ENCODE measurements at places on chromosomes 5 and 9. TPM values are rescaled to one million over a fixed set of nuclear protein-coding genes. Genes with fewer than 3 reads are reported as not detected.

GRCh38 chr5:173926359-173926758, 38.2 kb downstream of the CPEB4 start:
- no peak overlapping the region for H3K4me3 ChIP-seq
- DNase-seq: no peak
- peaks cover 25% of the 10 kb centered on the region for H3K4me1 ChIP-seq
- no peak overlapping the region for H3K27ac ChIP-seq
- no peaks in the 10 kb centered on the region for H3K27me3 ChIP-seq

DNA sequence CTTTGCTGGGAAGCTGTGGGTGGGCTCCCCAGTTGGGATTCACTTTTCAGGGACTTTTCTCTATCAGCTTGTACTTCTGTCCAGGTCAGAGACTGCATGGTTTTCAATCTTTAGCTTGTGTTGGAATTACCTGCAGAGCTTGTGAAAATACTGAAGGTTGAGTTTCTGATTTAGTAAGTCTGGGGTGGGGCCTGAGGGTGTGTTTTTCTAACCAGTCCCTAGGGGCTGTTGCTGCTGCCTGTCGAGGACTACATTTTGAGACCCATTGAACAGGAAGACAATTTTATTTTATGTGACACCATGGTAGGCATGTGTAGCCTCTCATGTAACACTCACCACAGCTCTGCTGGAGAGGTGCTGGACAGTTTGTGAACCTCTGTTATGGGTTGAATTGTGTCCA, 14.7 kb upstream of the MLANA start:
- H3K4me3 ChIP-seq: no peak overlapping the region
- H3K27ac ChIP-seq: peak overlapping the region; percentile 71
- no peaks in the 10 kb centered on the region for H3K36me3 ChIP-seq
- peaks cover 6% of the 10 kb centered on the region for H3K4me1 ChIP-seq

DNA sequence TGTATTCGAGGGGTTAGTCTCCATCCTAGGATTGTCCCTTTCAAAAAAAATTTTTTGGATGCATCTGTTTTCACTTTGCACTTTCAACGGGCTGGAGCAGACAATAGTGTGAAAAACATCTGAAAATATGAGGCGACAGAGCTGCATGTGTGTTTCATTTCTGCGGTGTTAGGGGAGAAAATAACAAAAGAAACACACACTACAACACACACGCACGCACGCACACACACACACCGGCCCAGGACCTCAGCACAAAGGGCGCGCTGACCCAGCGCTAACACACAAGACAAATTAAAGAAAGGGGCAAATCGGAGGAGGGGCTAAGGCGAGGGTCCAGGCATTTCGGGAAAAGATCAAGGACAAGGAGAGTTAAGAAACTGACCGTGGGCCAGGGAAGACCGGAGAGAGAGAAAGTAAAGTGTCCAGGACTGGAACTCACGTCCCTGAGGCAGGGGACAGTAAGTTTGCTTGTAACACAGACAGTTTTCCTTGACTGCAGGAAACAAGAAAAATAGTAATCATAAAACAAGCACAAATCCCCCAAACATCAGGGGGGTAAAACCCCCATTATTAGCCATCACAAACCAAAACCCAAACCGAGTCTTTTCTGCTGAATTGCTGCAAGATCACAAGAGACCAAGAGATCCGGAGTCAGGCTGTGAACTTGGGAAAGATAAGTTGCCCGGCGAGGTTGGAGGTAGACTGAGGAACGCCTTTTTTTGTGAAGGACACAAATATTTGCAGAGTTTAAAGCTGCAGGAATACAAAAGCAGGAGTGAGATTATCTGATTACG, 302.1 kb downstream of the PARP8 start:
- H3K27me3 ChIP-seq: peaks cover 92% of the 10 kb centered on the region
- H3K4me1 ChIP-seq: peaks cover 42% of the 10 kb centered on the region
- DNase-seq: no peak
- H3K36me3 ChIP-seq: no peaks in the 10 kb centered on the region
- no peak overlapping the region for H3K27ac ChIP-seq

GRCh38 chr5:132060501-132061161, at the start of gene IL3:
TSS of gene IL3 (plus strand) at chr5:132060655. CDS start at chr5:132060707, 52 bp downstream.
- no peak for DNase-seq
- no peaks in the 10 kb centered on the region for H3K36me3 ChIP-seq
- no peaks in the 10 kb centered on the region for H3K4me1 ChIP-seq
- no peaks in the 10 kb centered on the region for H3K27me3 ChIP-seq
- H3K27ac ChIP-seq: no peak within 1 kb of the TSS

- H3K4me3 ChIP-seq: no peak overlapping the region
- H3K27ac ChIP-seq: peak overlapping the region; percentile 28
- peaks cover 41% of the 10 kb centered on the region for H3K4me1 ChIP-seq
- H3K27me3 ChIP-seq: peaks cover 7% of the 10 kb centered on the region
- DNase-seq: no peak
Observed at GRCh38 chr5:148807851-148808250, 18.6 kb upstream of the ADRB2 start.

- H3K27ac ChIP-seq: no peak overlapping the region
- H3K36me3 ChIP-seq: no peaks in the 10 kb centered on the region
- peak overlapping the region; percentile 49 for H3K4me3 ChIP-seq
- DNase-seq: no peak
Observed at GRCh38 chr9:133477992-133478850, 678 bp downstream of the SLC2A6 start.

DNA sequence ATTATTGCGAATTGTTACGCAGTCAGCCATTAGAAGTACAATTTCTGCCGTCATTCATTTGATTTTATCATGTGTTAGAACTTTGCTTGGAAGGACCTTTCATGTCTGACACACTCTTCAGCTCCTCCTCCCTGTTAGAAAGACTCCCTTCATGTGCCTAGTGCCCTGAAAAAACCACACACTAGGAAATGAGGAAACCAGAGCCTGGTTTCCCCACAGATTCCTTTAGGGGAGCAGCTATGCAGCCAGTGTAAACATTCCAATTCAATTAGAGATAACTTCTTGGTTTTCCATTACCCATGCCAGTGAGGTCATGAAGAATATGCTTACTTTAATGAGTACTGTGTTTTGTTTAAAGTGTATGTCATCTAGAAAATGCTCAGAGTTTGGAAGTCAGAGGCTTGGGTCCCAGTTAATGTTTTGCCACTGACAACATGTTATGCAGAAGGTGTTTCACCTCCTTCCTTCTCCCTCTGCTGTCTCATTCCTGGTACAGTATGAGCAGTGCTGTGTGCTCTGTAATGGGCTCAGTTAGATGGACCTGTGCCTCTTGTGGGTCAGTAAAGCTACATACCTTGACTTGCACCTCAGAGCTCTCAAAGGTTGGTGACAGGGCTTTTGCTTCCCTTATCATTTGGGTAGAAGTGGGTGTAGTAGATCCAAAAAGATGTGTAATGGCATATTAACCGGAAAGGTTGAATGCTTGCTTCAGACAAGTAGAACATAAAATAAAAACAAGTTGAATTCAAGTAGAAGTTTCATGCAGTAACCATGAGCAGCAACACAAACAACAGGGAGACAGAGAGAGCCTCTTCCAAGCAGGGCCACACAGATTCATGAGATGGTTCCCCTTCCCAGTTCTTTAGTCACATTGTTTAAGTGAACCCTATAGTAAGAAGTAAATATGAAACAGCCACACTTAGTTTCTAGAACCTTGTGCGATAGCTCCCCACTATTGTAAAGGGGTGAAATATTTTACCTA, 52.6 kb upstream of the TNFAIP8 start:
- peak overlapping the region; percentile 2 for H3K4me3 ChIP-seq
- H3K27me3 ChIP-seq: no peaks in the 10 kb centered on the region
- peak overlapping the region; percentile 42 for H3K27ac ChIP-seq
- no peak for DNase-seq
- H3K36me3 ChIP-seq: peaks cover 4% of the 10 kb centered on the region

DNA sequence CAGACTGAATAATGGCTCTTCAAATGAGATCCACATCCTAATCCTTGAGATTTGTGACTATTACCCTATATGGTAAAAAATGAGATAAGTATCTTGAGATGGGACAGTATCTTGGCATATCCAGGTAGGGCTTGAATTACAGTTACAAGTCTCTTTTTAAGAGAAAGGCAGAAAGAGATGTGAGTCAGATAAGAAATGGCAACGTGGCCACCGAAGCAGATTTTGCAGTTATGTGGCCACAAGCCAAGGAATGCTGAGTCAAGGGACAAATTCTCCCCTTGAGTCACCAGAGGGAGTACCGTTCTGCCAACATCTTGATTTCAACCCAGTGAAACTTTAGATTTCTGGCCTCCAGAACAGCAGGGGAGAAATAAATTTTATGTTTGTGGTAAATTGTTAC, 1983.0 kb upstream of the C9orf72 start:
- no peak overlapping the region for H3K27ac ChIP-seq
- no peaks in the 10 kb centered on the region for H3K36me3 ChIP-seq
- no peaks in the 10 kb centered on the region for H3K27me3 ChIP-seq
- no peaks in the 10 kb centered on the region for H3K4me1 ChIP-seq
- no peak overlapping the region for H3K4me3 ChIP-seq
- DNase-seq: no peak

- no peaks in the 10 kb centered on the region for H3K36me3 ChIP-seq
- no peak overlapping the region for H3K27ac ChIP-seq
- no peaks in the 10 kb centered on the region for H3K4me1 ChIP-seq
- peaks cover 39% of the 10 kb centered on the region for H3K27me3 ChIP-seq
- H3K4me3 ChIP-seq: no peak overlapping the region
- DNase-seq: no peak
Observed at GRCh38 chr5:139867581-139867980, 72.0 kb downstream of the PSD2 start.

GRCh38 chr5:88663793-88664216, 219.2 kb downstream of the MEF2C start:
- no peak overlapping the region for H3K4me3 ChIP-seq
- H3K36me3 ChIP-seq: no peaks in the 10 kb centered on the region
- peaks cover 9% of the 10 kb centered on the region for H3K4me1 ChIP-seq
- no peak for DNase-seq
- no peak overlapping the region for H3K27ac ChIP-seq

GRCh38 chr5:73596705-73597328, 29.2 kb upstream of the ARHGEF28 start:
- no peaks in the 10 kb centered on the region for H3K4me1 ChIP-seq
- no peak overlapping the region for H3K27ac ChIP-seq
- H3K4me3 ChIP-seq: no peak overlapping the region
- H3K27me3 ChIP-seq: no peaks in the 10 kb centered on the region
- no peak for DNase-seq

DNA sequence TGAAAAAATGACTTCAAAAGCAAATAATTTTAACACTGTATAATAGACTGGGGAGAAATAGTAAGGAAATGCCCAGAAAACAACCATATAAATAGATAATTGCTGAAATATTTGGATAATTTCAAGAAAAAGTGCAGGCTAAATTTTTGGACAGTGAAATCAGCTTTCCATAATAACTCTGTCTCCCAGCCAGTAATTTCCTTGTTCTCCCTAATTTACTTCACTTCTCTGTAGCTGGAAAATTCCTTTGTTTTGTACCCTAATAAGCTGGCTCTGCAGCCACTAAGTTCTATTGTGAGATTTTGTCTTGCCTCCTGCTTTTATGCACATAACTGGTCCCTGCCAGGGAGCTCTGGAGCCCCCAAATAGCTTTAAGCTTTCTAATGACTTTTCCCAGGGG, 27.7 kb downstream of the PRDM6 start:
- H3K4me1 ChIP-seq: peaks cover 8% of the 10 kb centered on the region
- H3K27ac ChIP-seq: no peak overlapping the region
- peaks cover 2% of the 10 kb centered on the region for H3K36me3 ChIP-seq
- no peak for DNase-seq

DNA sequence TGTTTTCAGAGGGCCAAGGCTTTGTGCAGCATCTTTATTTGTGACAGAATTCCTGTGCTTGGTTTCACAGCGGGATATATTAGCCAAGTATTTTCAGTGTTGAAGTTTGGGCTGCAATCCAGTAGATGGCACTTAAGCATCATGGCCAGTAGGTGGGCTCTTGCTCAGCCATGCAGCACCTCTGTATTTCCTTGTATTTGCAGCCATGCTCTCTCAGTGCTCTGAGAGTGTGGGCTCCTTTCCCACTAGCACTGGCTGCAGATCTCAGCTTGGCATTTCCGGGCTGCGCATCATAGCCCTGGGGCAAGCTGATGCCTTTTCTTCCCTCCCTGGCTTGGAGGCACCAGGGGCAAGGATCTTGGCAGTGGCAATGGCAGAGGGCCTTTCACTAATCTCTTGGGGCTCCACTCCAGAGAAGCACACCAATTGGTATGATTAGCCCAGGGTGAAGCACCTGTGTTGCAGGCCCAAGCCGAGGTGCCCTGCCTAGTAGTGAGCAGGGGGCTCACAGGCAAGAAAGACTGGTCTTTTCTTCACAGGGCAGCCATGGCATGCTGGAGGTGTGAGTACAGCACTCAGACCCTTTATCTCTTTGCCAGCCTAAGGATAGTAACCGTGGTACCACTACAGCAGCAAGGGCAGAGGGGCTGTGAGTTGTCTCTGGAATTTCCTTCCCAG, 48.3 kb downstream of the SLCO6A1 start:
- no peaks in the 10 kb centered on the region for H3K36me3 ChIP-seq
- no peak overlapping the region for H3K4me3 ChIP-seq
- H3K4me1 ChIP-seq: no peaks in the 10 kb centered on the region
- H3K27ac ChIP-seq: no peak overlapping the region

DNA sequence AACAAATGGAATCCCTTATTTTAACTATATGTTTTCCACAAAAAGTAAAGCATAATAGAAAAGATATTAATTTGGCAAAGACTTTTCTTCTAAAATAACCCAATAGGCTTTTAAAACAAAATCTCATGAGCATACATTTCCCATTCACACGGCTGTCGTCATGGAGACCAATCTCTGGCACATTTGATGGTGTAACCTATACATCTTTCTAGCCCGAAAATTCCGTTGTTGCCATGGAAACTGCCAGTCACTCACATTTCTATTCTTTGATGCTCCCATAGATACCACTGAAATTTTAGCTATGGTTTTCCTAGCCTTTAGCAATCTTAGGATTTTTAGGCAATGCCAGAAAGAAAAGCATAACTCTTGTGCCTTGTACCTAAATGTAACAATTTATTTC, 262.9 kb upstream of the TRPM3 start:
- H3K4me3 ChIP-seq: no peak overlapping the region
- no peaks in the 10 kb centered on the region for H3K4me1 ChIP-seq
- H3K27me3 ChIP-seq: no peaks in the 10 kb centered on the region
- H3K27ac ChIP-seq: no peak overlapping the region

GRCh38 chr9:16331031-16331430, 539.4 kb downstream of the BNC2 start:
- peaks cover 17% of the 10 kb centered on the region for H3K4me1 ChIP-seq
- H3K4me3 ChIP-seq: no peak overlapping the region
- no peak overlapping the region for H3K27ac ChIP-seq
- H3K27me3 ChIP-seq: peaks cover 14% of the 10 kb centered on the region
- no peaks in the 10 kb centered on the region for H3K36me3 ChIP-seq

- no peaks in the 10 kb centered on the region for H3K27me3 ChIP-seq
- H3K4me1 ChIP-seq: no peaks in the 10 kb centered on the region
- no peak overlapping the region for H3K4me3 ChIP-seq
- H3K27ac ChIP-seq: no peak overlapping the region
Observed at GRCh38 chr9:122580360-122580759, 2.8 kb downstream of the OR1L8 start.

GRCh38 chr9:133945977-133946753, 46.0 kb downstream of the VAV2 start:
- H3K27me3 ChIP-seq: no peaks in the 10 kb centered on the region
- no peak overlapping the region for H3K27ac ChIP-seq
- H3K4me1 ChIP-seq: peaks cover 21% of the 10 kb centered on the region
- H3K36me3 ChIP-seq: peaks cover 3% of the 10 kb centered on the region

The AQP7 gene
- 3.7 TPM for total RNA-seq

The PCAT7 gene
- 10.0 TPM for total RNA-seq

The LMNB1 gene
- 46.8 TPM for total RNA-seq

The FAM151B gene
- total RNA-seq: 2.9 TPM

The SLC6A19 gene
- total RNA-seq: 22.2 TPM

The PCDHA8 gene
- total RNA-seq: 2.9 TPM

The IFNK gene
- total RNA-seq: not detected

The ITK gene
- not detected for total RNA-seq

The NTNG2 gene
- 2.6 TPM for total RNA-seq

The SLC45A2 gene
- total RNA-seq: 2.1 TPM
